ENCODE measurements at places on chromosomes 12 and 14.

- no peak for ATAC-seq
These were observed 23.7 kb downstream of the FNTB start for GRCh38 chr14:65010211-65010931.

GRCh38 chr14:66104486-66104885 lies 381.7 kb upstream of the CCDC196 start:
- no peak for ATAC-seq

- ATAC-seq, result no peak
These were observed 58.3 kb downstream of the PELI2 start for GRCh38 chr14:56176530-56176929.

GRCh38 chr12:116297224-116297834 lies 19.8 kb upstream of the MED13L start:
- no peak for ATAC-seq

DNA sequence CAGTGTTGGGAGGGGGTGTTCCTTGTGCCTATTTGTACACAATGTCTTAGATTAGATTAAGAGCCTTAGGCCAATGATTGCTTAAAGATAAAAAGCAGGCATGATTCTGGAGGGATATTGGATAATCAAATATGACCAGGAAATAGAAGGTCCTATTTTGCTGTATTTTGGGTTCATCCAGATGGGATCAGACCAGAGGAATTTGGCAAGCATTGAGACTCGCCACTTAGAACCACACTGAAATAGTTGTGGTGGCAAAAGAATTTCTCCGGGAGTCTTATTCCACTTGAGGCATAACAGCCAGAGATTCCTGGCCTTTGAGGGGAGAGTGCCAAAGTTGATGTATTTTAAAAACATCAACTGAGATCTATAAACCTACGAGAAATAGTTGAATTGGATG lies 327.2 kb downstream of the RAD51B start:
- ATAC-seq, result no peak

DNA sequence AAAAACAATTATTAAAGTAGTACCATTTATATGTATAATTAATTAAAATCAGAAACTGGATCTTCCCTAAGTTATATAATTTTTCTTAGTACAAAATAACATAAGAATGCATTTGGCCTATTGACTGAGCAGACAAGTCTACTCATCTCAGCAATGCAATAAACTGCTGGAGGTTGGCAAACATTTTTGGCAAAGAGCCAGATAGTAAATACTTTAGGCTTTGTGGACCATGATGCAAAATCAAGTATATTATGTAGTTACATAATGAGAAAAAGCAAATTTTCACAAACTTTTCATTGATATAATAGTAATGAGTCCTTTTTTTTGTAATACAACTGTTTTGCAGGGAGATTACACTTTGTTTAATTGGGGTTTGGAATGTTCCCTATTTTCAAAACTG lies 30.9 kb downstream of the ERGIC2 start:
- no peak for ATAC-seq

DNA sequence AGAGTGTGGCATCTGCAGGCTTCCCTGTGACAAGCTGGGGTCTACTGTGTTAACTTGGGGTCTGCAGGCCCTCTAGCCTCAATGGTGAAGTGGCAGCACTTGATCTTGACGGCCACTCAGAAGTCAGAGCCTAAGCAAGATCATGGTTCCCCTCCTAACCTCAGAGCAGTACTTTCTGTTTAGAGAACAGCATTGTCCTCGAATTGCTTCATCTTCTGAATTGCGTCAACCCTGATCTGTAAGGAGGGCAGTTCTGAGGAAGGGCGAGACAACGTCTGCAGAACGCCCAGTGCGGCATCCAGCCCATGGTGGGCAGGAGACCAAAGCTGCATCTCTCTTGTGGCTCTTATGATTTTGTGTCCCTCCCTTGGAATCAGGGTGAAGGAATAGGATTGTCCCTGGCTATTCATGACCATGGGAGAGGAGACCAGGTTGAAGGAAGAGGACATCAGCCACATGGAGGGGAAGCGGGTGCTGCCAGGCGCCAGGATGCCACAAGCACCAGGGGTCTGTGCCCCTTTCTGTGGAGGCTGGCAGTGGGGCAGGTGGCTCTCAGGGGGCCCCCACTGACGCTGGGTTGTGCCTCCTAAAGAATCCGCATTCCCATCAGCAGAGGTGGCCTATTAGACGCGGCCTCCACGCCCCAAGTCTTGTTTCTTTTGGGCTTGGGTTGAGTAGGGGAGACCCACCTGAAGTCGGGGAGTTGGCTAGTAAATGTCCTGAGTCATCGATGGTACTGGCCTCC lies 2.2 kb downstream of the SERPINA9 start:
- no peak for ATAC-seq

DNA sequence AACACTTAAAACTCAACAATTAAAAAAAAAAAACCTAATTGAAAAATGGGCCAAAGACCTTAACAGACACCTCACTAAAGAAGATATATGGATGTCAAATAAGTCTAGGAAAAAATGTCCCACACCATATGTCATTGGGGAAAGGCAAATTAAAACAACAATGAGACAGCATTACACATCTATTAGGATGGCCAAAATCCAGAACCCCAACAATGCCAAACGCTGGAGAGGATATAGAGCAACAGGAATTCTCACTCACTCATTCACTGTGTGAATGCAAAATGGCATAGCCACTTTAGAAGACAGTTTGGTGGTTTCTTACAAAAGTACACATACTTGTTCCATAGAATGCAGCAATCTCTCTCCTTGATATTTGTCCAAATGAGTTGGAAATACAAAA lies 173.7 kb downstream of the SLC25A21 start:
- ATAC-seq, result no peak

DNA sequence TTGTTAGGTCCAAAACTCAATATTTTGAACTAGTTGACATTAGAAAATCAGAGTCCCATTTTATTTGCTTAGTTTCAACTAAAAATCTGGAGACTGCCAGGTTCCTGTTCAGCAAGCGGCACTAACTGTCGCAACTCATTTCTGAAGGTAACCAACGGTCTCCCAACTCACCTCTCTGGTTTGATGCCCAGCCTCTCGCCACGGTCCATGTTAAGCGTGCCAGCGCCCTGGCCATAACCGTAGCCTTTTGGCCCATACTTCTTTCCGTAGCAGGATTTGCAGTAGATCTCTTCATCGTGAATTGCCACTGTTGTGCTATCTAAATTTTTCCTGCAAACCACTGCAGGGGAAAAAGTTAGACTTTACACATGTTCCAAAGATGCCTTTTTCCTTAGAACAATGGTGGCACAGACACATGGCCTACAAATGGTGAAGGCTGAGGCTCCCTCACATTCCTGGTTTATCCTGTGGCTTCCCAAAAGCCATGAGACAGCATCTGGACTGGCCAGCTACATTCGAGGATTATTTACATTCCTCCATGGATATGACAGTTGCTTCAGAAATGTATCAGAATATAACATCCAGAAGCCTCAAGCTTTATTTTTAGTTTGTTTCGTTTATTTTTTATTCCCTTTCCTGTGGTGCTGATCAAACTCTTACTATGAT lies 15.7 kb downstream of the CSRP2 start:
- ATAC-seq, result no peak

DNA sequence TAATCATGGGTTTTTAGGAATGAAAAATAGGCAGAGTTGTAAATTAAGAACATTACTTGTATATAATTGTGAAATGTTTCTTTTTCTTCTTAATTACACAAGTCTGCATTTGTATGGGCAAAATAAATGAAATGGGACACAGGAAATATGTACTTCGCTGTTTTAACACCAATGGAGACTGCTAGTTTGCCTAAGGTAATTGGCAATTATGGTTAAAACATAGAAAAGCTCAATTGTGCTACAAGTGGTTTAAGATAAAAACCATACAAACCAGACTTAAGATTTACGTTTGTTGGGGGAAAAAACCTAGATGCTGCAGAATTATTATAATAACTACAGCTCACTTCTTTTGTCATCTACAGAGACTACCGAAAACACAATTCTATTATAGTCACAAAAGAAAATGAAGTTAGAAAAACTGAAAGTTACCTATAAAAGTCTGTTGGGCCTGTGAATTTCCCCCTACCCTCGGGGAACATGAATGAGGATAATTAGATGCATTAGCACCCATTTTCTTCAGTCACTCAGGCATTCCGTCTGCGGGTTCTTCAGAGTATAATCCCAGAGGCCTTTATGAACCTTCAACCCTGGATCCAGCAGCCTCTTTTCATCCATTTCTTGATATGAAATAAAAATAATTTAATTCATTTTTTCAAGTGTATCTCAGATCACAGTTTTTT lies 37.2 kb downstream of the BTBD7 start:
- no peak for ATAC-seq

GRCh38 chr14:77302926-77303325 lies 17.8 kb downstream of the POMT2 start:
- ATAC-seq, result peak; percentile 90

DNA sequence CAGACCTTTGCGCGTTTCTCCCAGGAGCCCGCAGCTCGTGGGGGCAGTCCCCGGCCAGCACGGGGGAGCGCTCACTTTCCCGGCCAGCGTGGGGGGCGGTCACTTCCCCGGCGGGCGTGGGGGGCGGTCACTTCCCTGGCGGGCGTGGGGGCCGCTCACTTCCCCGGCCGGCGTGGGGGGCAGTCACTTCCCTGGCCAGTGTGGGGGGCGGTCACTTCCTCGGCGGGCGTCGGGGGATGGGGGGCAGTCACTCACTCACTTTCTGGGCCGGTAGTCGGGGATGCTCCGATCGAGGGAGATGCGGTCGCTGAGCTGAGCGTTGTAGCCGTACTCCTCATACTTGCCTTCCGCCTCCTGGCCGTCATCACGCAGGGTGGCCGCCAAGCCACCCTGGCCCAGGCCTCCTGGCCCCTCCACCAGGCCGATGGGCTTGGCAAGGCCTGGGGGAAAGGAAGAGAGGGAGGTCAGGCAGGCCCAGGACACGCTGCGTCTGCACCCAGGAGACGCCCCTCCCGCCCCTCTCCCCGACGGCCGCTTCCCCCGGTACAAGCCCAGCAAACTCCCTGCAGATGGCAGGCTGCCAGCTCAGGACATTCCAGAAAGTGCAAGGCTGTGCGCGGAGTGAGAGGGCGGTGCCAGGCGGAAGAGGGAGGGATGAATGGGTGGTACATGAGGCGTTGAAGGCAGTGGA lies 43.3 kb downstream of the GALNT9 start:
- ATAC-seq, result no peak

DNA sequence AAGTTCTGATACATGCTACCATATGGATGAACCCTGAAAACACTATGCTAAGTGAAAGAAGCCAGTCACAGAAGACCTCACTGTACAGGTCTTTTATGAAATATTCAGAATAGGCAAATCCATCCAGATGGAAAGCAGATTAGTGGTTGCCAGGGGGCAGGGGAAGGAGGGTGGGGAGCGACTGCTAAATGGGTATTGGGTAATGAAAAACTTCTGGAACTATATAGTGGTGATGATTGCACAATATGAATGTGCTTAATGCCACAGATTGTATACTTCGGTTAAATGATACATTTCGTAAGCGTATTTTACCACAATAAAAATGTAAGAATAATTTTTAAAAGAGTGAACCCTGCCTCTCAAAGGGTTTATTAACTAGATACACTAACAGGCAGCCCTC lies 11.8 kb upstream of the KSR2 start:
- no peak for ATAC-seq

DNA sequence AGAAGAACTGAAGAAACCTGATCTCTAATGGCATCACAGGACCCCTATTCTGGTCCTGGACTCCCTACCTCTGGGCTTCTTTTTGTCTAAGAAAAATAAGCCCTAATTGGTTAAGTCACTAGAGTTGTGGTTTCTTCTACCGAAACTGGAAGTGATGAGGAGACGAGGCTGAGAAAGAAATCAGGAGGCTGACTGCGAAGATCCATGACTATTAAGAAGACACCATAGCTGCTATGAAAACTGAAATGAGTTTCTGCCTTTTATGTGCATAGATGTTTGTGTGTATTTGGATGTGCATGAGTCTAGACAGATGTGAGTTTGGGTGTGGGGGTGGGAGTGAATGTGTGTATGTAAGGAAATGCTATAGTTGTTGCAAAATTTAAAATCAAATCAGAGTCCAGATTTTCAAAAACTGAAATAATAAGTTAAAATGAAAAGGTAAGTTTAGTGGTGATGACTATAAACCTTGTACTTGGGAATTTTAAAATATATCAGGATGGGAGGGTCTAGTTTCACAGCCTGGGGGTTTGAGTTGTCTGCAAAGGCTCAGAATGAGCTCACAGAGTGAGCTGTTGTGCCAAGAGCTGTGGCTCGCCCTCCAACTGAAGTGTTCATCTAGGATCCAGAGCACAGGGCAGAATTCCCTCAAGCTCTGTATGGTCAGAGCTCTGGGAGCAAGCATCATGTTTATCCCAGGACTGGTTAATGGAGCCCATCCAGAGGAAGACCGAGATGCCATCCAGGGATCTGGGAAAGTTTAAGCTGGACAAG lies 94.9 kb downstream of the VCPKMT start:
- peak; percentile 91 for ATAC-seq

DNA sequence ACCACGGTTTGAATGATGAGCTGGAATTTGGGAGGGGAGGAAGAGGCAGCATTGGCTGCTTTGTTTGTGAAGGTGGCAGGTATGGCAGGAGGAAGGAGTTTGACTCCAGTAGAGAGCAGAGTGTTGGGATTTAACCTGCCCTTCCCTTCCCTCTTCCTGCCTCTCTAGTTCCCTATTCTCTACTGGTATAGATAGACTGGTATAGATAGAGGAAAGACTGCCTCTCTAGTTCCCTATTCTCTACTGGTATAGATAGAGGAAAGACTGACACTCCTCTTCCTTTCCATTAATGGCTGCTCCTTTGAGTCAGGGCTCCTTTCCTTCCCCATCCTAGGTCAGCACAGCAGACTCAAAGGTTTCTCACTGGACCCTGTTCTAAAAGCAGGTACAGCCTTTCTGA lies 8.4 kb upstream of the SYCP3 start:
- no peak for ATAC-seq

DNA sequence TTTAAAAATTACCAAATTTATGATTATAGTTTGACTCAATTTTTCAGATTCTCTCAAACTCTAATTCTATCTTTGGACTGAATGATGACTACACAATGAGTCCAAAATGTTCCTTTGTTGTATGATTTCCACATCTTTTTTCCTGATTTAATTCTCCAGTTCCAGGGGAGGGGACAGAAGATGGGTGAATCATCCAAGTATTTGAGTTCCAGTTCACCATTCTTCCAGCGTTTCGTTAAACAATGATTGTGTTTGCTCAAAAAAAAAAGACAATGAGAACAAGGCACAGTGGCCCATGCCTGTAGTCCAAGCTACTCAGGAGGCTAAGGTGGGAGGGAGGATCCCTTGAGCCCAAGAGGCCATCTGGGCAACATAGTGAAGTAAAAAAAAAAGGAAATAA lies 23.8 kb downstream of the BAZ1A start:
- ATAC-seq, result no peak

DNA sequence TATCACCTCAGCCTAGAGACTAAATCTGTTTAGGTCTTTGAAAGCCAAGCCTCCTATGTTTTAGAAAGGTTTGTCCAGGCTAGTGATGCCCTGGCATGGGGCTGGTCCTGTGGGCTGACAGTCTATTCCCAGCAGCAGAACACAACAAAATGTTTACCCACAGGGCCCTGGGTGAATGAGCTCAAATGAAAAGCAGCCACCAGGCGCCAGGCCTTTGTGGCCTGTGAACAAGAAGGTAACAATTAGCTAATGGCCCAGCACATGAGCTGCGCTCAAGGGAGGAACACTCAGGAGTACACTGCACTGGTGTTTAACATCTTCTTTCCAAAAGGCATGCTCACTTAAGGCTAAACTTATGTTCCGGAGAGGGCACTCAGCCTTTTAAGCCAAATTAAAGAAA lies 202.2 kb downstream of the MON2 start:
- no peak for ATAC-seq
